ENCODE measurements at places on chromosomes 7 and 10. TPM values are rescaled to one million over a fixed set of nuclear protein-coding genes. Genes with fewer than 3 reads are reported as not detected.

DNA sequence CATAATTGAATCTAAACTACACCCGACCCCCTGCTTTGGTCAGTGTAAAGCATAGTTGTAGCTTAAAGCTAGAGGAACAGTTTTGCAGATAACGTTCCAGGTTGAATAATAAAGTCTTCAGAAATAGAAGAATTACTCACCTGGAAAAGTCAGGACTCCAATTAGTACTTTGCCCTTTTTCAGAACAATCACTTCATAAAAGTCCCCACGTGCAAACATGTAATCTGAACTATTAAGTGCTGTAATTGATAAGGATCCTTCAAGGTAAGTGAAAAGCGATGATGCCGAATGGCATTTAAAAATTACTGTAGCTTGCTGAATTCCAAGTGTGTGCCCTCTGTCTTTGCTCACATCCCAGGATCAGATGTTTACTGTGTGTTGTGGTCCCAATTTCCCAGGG lies 53.6 kb upstream of the INSYN2A start:
- DNase-seq: no peak

The PROSER2 gene
- 2.8 TPM for total RNA-seq

DNA sequence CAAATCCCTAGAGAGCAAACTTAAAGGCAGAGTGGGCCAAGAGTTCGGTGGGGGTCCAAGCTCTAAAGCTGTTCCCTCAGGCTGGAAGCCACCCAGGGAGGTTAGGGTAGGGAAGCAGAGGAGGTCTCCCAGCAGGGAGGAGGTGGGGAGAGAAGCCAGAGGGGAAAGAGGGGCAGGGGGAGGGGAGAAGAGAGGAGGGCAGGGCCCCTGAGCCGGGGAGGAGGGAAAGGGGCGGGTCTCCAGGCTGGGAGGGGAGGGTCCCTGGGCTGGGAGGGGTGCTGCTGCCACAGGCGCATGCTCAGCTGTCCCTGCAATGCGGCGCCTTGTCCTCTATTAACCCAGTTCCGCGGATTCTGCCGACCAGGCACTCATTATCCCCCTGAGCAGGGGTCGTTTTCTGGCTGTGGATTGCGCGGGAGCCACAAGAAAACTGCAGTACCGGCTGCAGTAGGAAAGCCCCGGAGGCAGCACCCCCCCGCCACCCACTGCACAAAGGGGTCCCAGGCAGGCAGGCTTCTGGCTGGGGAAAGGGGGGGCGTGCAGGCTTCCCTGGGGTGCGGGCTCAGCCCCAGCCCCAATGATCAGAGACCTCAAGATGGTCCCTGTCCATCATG lies 49.3 kb downstream of the CAMK2B start:
- no peak for DNase-seq

The C7orf33 gene
- total RNA-seq: not detected

The ITGA8 gene
- not detected for total RNA-seq

The SEPHS1 gene
- 66.5 TPM for total RNA-seq

The ABCB4 gene
- 0.43 TPM for total RNA-seq

The TAC1 gene
- 0.72 TPM for total RNA-seq

- DNase-seq: no peak
These were observed 414.6 kb downstream of the DNAJB6 start for GRCh38 chr7:157751406-157751805.

- no peak for DNase-seq
These were observed 259.8 kb downstream of the GLI3 start for GRCh38 chr7:41977151-41977651.

- no peak for DNase-seq
These were observed 1.5 kb upstream of the OAT start for GRCh38 chr10:124420254-124420653.

GRCh38 chr7:26657686-26658388 lies 206.6 kb downstream of the SKAP2 start:
- DNase-seq: no peak

DNA sequence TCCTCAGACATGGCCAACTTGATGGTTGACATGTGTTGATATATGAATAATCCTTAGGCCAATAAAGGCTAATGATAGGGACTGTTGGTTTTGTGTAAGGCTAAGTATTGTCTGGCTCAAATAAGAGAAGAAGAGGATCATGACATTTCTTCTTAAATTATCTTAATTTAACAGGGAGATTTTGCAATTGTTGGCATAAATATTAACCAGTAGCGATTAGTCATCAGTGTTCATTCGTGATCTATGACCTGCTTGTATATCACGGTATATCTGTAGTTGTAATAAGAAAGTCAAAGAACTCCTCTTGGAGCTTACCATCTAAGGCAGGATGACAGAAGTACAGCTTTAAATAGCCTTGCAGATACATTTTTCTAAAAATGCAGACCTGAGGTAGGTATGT lies 196.4 kb downstream of the CREB5 start:
- no peak for DNase-seq

DNA sequence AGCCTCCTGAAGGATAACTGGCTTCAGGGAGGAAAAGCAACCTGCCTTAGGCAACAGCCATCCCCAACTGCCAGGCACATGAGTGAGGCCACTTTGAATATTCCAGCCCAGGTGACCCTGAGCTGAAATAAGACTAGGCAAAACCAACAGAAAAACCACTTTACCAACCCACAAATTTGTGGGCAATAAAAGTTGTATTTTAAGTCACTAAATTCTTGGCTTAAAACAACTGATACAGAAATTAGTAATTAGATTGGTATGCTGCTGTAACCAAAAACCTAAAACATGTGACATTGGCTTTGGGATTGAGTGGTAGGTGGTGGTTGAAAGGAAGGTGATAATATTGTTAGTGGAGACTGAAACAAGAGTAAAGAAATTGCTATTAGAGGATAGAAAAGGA lies 39.9 kb downstream of the ABCB4 start:
- DNase-seq: no peak

- no peak for DNase-seq
These were observed 2.6 kb upstream of the CAMK1D start for GRCh38 chr10:12346707-12347106.

GRCh38 chr10:58741673-58742072 lies 229.0 kb downstream of the BICC1 start:
- DNase-seq: no peak

- DNase-seq: no peak
These were observed 135.1 kb downstream of the NRBF2 start for GRCh38 chr10:63268149-63268797.

- DNase-seq: no peak
These were observed 402.0 kb upstream of the KLF6 start for GRCh38 chr10:4186849-4187540.

- DNase-seq: no peak
These were observed 62.2 kb upstream of the TES start for GRCh38 chr7:116148108-116148507.

DNA sequence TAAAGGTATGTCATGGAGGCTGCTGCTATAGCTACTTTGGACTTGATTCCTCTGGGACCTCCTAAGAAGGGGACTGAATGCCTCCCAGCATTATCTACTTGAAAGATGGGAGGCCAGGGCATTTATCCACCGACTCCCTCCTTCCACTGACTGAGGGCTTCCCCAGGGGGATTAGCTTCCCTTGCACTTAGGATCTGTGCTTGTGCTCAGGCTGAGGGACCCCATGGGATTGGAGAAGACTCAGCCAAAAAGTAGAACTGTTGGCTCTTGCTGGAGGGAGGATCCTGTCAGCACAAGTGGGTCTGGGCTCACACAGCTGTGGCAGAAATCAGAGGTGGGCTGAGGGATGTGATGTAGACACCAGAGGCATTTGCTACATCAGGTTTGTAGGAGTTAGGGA lies 81.5 kb upstream of the SYPL1 start:
- DNase-seq: no peak

DNA sequence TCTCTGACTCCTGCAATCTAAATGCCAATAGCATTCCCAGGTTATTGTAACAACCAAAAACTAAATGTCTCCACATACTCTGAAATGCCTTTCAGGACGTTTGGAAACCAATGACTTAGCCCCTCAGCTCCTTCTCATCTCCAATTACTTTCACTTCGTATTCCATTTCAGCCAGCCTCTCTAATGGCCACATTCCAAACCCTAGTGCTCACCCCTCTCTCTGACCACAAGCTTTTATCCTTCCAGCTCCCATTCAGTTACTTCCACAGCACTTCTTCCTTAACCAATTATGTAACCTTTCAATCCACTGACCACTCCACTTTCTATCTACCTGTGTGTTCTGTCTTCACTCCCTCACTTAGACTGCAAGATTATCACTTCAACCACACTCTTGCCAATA lies 4.3 kb downstream of the NOC3L start:
- DNase-seq: no peak

The LHFPL3 gene
- not detected for total RNA-seq

DNA sequence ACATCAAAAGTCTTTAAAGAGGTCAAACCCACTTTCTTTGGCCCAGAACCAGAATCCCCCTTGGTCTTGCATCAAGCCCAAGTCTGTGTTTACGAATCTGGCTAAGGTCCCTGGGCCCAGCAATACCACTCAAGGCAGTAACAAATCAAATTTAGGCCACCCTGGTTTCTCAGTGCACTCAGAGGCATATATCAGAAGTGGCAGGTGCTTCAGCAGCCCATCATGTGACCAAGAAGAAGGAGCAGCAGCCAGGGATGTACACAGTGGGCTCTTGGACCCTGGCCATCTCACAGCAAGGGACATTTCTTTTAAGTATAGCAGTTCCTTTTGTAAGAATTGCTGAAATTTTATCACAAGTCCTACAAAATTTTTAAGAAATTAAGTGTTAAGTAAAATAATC lies 7.3 kb upstream of the SLC25A13 start:
- DNase-seq: no peak

GRCh38 chr7:21412957-21413356 lies 14.9 kb upstream of the SP4 start:
- DNase-seq: no peak

DNA sequence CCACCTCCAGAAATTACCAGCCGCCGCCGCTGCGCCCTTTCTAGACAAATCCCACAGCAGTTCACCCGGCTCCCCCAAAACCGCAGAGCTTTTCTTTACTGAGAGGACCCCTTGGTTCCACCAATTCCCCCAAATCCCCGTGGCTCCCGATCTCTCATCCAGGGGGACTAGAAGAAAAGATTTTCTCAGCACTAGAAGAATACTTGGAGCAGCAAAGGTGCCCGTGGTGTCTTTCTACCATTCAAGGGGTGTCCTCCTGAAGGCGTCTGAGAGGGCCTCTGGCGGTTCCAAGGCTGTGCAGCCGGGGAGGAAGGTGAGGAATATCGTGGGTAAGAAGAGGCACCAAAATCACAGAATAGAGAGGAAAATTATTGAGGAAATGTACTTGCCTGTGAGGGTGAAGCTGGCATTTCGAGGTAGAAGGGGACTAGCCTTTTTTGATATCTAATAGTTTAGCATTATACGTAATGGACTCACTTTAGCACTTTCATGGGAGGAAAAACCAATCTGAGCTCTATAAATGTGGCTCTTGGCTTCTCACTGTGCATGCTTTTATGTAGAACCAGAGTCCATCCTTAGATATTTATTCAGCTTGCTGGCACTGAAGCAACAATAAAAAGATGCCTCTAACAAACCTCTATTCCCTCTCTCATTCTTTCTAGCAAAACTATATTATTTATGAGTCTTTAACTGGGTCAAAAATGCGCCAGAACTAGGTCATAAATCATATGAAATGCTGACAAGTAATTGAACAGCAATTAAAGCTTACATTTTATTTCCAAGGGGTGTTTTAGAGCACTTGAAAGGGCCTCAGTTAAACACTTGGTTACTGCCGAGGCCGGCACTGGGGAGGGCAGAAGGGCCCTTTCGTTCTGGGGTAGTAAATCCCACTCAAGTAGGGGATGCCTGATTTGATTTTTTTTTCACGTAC lies 13.8 kb upstream of the HOXA2 start:
- no peak for DNase-seq

- DNase-seq: no peak
These were observed 116.1 kb downstream of the TPST1 start for GRCh38 chr7:66321283-66321682.

GRCh38 chr7:37353949-37354655 lies 94.6 kb downstream of the ELMO1 start:
- DNase-seq: no peak

Measured in activated naive CD8-positive, alpha-beta T cell treated with anti-CD3 and anti-CD28 coated beads for 36 hours (primary cell).